Activated CD8-positive, alpha-beta T cell treated with anti-CD3 and anti-CD28 coated beads for 36 hours (primary cell): ENCODE measurements at places on chromosomes 3 and 15. TPM values are rescaled to one million over a fixed set of nuclear protein-coding genes. Genes with fewer than 3 reads are reported as not detected.

The SOX2 gene
- not detected for total RNA-seq

The CMTM7 gene
- total RNA-seq: 36.1 TPM

The GRK7 gene
- total RNA-seq: 0.09 TPM

DNA sequence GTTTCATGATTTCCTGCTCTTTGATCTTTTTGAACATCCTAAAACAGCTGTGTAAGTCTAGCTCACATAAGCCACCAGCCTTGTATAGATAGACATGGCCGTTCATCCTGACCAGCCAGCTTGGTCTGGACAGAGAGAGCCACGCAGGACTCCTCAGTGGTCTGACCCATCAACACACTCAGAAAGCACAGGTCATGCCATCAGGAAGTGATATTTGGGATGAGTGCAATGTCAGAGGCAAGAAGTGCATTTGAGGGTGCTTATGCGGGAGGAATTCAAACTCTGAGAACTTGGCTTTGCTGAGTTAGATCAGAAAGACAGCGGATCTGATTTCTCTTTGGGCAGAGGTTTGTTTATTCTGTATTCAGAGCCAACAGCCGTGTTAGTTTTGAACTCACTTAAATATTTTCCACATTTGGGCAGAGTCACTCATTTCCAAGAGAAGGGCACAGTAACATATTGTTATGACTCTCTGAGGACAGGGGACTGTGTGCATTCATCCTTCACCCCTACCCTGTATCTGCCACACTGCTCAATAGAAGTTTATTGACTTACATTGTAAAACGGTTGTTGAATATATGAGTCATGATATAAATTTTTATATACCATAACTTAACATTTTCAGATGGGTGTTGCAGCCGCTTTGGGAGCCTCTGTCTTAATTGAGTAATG, 225.3 kb upstream of the LYSMD4 start:
- peaks cover 7% of the 10 kb centered on the region for H3K4me1 ChIP-seq
- H3K27ac ChIP-seq: no peak overlapping the region
- peaks cover 6% of the 10 kb centered on the region for H3K27me3 ChIP-seq
- H3K36me3 ChIP-seq: no peaks in the 10 kb centered on the region
- no peak for DNase-seq

- H3K4me1 ChIP-seq: no peaks in the 10 kb centered on the region
- no peak overlapping the region for H3K4me3 ChIP-seq
- H3K36me3 ChIP-seq: no peaks in the 10 kb centered on the region
- no peak for DNase-seq
Observed at GRCh38 chr15:46309914-46310313, 675.1 kb downstream of the SQOR start.

- no peak for DNase-seq
- H3K27me3 ChIP-seq: no peaks in the 10 kb centered on the region
- H3K4me3 ChIP-seq: no peak overlapping the region
- H3K36me3 ChIP-seq: no peaks in the 10 kb centered on the region
- no peak overlapping the region for H3K27ac ChIP-seq
Observed at GRCh38 chr3:106945435-106945834, 431.8 kb upstream of the CCDC54 start.

GRCh38 chr3:99761415-99762165, 56.1 kb upstream of the CMSS1 start:
- peaks cover 15% of the 10 kb centered on the region for H3K27me3 ChIP-seq
- H3K4me3 ChIP-seq: no peak overlapping the region
- no peaks in the 10 kb centered on the region for H3K4me1 ChIP-seq
- no peak for DNase-seq
- H3K36me3 ChIP-seq: no peaks in the 10 kb centered on the region

GRCh38 chr3:106428565-106428994, 559.8 kb upstream of the CBLB start:
- peaks cover 50% of the 10 kb centered on the region for H3K4me1 ChIP-seq
- peak overlapping the region; percentile 93 for H3K27ac ChIP-seq
- no peaks in the 10 kb centered on the region for H3K27me3 ChIP-seq
- no peak overlapping the region for H3K4me3 ChIP-seq
- peak; percentile 64 for DNase-seq

DNA sequence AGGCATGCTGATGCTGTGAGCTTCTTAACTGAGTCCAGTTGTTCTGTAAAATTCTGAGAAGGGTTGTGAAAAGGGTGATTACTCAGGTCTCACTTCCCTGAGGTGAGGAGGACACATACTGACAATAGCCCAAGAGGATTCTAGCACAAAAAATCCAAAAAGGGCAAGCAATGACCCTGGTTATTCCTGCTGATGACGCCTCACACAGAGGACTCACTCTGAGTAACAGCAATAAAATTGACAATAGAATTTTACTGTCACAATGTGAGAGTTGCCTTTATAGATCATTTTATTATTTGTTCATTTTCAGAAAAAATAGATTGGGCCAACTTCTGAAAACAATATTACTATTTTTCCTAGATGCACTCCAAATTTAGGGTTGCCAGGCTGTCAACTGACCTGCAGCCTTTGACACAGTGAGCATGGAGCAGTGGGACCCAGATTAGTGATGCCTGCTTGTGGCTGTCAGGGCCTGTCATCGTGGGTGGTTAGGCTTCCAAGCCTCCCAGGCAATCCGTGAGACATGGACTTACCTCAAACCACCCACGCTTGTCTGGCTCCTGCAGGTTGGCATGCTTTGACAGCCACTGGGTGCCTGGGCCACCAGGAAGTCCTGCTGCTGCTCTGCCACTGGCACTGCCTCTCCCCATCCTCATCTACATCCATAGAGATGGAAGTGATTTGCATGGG, 396.0 kb upstream of the THBS1 start:
- no peak for DNase-seq
- no peak overlapping the region for H3K4me3 ChIP-seq
- no peaks in the 10 kb centered on the region for H3K36me3 ChIP-seq
- no peaks in the 10 kb centered on the region for H3K4me1 ChIP-seq
